ENCODE measurements at places on chromosomes 6 and 20.

- no peak for ATAC-seq
Measured at GRCh38 chr20:32112841-32113240, 3.3 kb downstream of the TM9SF4 start.

- ATAC-seq = peak; percentile 84
Measured at GRCh38 chr6:27188061-27188884, 59.2 kb upstream of the PRSS16 start.

DNA sequence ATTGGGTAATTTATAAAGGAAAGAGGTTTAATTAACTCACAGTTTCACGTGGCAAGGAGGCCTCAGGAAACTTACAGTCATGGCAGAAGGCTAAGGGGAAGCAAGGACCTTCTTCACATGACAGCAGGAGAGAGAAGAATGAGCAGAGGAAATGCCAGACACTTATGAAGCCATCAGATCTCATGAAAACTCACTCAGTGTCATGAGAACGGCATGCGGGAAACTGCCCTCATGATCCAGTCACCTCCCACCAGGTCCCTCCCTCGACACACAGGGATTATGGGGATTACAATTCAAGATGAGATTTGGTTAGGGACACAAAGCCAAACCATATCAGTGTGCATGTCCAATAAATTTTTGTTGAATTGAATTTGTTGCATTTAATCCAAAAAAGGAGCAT lies 52.0 kb downstream of the ECT2L start:
- no peak for ATAC-seq

DNA sequence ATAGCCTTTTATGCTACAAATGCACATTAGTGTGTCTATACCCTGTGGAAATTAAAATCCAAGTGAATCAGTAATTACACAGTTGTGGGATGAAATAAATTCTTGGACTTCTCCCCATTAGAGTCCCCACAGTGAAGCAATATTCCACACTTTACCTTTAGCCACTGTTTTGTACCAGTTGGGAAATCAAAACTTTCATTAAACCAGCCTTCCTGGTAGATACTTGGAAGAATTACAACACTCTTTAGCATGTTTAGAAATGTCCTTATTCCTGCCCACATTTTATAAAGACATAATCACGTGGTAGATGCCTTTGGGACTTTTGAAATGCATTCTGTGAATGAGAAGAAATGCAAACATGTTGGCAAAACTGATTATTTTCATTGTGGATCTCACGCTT lies 49.0 kb upstream of the ANKEF1 start:
- no peak for ATAC-seq

DNA sequence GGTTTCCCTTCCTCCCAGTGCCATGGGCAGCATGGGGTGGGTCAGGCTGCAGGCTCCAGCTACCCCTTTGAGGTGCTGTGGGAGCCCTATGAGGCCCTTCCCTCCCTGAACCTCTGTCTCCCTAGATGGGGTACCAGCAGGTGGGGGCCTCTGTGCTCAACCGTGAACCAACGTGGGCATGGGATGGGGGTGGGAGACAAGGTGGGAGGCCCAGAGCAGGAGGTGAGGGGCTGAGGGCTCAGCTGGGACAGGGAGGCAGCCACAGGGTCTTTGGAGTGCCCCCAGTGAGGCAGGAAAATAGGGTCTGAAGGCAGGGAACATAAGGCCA lies 33.3 kb downstream of the SUN5 start:
- ATAC-seq = no peak

DNA sequence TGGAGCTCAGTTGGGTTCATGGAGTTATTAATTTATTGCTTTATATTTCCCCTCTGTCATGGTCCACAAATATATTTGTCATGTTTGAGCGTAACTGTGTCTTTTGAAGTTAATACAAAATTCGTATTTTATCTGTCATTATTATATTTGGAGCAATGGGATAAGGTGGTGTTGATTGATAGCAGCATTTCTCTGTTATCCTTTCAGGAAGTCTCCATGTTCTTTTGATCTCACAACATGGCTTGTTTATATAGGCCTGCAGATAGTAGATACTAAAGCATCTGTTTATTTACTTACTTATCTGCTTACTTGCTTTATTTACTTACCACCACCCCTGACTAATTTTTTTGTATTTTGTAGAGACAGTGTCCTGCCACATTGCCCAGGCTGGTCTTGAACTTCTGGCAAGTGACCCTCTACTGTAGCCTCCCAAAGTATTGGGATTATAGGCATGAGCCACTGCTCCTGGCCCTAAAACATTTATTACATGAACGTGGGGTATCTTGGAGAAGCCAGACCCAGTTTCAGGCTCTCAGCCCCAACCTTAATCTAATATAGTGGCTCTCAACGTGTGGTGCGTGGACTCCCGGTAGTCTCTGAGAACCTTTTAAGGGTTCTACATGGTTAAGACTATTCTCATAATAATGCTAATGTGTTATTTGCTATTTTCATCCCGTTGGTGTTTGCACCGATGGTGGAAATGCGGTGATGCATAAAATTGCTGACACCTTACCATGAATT lies 104.2 kb downstream of the NCOA3 start:
- no peak for ATAC-seq

DNA sequence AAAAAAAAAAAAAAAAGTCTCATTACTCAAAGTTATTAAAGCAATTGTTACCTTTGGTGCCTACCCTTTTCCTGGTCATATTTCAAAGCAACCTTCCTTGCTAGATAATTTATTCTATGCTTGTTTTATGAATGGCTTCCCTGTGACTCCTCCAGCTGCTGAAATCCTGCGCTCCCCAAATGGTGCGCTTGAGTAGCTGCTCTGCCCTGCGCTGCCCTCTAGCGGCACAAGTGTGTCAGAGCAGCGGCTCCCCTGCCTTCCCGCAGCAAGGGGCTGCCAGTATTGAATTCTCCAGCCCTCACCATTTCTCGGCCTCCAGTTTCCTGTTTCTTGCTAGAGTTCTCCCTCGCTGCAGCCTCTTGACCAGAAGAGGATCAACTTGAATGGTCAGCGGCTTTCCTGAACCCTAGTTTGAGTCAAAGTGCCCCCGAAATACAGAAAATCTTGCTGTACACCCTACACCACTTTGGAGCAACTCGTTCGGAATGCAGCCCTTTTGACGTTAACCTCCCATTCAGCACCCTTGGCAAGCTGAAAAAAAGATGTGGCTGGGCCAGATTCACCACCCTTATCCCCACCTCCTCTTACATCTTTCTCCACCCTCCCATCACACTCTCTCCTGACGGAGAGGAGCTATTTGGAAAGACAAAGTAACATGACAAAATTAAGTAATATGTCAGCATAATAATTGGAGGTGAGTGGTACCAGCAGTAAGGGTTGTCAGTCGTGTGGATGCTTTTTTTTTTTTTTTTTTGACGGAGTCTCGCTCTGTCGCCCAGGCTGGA lies 60.4 kb upstream of the KLHL31 start:
- ATAC-seq = peak; percentile 79

DNA sequence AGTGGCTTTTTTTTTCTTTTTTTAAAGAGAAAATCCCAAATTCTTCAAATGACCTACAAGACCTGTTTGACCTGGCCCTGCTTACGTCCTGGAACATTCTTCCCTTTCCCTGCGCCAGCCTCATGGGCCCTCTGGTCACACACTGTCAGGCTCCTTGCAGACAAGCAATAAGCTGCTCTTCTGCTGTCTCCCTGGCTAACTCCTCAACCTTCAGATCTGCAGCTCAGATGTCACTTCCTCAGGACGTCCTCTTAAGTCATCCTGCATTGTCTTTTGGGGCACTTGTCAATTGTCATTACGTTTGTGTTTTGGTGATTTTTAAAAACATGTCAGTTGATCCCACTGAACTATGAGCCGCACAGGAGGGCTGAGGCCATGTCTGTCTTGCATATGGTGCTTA lies 28.9 kb upstream of the SLC35D3 start:
- no peak for ATAC-seq

DNA sequence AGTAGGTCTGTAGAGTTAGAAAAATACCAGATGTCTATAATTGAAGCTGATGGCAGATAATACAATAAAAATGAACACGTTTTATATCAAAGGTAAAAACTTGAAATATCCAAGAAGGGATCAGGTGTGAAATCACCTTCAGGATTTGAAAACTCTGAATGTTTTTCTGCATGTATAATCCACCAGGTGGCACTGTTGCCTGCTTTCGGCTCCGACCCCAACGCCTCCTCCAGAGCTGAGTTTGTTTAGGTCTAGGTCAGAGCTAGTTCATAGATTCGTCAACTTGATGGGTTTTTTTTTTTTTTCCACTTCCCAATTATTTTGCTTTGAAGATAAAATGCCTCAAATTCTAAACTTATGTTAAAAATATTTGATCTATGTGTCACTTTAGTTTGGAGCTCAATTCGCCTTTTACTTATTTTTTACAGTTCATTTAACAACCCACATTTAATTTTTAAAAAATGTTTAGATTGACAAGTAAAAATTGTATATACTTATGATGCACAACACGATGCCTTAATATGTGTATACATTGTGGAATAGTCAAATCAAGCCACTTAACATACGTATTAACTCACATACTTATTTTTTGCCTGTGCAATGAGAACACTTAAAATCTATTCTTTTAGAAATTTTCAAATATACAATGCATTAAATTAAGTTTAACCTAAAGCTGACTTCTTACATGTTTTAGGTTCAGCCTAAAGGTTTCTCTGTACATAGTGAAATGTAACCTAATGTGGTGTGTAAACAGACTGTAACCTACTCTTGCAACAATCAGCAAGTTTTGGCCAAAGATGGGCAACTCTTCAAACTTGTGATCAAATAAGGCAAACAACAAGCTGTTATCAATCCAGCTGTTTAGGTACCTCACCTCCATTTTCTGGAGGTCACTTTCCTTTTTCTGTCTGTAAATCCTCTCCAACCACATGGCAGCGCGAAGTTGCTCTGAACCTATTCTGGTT lies 39.4 kb upstream of the ENPP4 start:
- no peak for ATAC-seq

- peak; percentile 64 for ATAC-seq
Measured at GRCh38 chr20:1809131-1809572, 86.1 kb upstream of the SIRPA start.
